ENCODE measurements at places on chromosomes 1 and 21.

DNA sequence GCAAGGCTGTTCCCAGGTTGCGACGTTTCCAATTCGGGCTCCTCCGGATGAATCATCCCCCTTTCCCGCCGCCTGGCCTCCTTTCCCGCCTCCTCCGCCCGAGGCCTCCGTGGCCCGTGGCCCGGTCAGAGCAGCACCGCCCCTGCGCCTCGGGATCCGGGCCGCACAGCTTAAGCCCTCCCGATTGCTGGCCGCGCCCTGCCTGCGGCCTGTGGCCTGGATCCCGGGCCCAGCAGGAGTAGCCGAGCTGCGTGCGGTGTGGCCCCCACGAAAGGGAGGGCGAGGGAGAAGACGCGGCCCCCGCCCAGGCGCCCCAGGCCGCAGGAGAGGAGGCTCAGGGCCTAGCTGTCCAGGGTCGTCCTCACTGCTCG, 1.0 kb downstream of the TMEM200B start:
- DNase-seq = no peak

- no peak for DNase-seq
Observed at GRCh38 chr1:221720545-221720944, 21.3 kb downstream of the DUSP10 start.

GRCh38 chr1:172041742-172042141, 200.4 kb downstream of the DNM3 start:
- DNase-seq = no peak

DNA sequence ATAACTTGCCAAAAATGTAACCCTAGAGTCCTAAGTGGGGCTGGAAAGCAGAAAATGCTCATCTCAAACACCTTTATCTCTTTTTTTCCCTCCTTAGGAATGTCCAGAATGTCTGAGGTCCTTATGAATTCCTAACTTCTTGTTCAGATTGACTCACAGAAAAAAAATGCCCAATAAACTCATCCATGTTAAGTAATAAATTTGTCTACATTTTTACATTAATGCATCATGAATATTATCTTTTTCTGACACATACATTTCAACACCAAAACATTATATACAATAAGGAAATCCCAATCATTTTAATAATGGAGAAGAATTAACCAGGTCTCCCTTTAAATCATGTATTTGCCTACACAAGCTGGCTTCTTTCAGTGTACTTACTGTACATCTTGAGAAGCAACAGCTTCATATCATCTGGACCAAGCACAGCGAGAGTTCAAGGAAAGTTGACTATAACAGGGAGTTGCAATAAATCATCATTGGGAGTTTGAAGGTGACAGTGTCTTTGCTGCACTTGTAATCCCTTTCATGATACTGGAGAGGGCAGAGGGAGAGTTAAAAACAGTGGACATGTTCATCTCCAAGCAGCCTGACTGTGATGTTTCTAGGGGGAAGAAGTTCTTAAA, 565.2 kb downstream of the LTN1 start:
- DNase-seq = no peak

GRCh38 chr1:107807405-107807804, 157.6 kb downstream of the VAV3 start:
- no peak for DNase-seq

GRCh38 chr1:15975805-15976680, at the start of gene ZBTB17:
Gene ZBTB17 (minus strand): TSS chr1:15976101. CDS start chr1:15948495, 27,606 bp downstream.
- DNase-seq = peak; percentile 84

DNA sequence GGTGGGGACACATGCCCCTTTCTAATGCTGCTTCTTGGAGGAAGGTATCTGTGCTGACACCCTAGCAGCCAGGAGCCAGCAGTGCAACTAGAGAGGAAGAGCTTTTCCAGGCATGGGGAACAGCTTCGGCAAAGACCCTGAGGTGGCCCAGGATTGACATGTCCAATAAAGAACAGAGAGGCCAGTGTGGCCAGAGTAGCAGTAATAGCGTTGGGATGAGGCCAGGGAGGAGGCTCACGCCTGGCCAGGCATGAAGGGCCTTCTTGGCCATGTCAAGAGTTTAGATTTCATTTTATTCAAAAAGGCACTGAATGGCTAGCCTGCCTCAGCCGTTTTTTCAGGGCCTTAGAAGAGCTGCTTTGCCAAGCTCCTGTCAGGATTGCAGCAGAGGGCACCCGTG, 16.3 kb upstream of the ADAMTSL4 start:
- no peak for DNase-seq

GRCh38 chr1:160577671-160578070, 1.6 kb downstream of the CD84 start:
- no peak for DNase-seq

GRCh38 chr1:179798213-179798863, 55.2 kb downstream of the FAM163A start:
- no peak for DNase-seq

DNA sequence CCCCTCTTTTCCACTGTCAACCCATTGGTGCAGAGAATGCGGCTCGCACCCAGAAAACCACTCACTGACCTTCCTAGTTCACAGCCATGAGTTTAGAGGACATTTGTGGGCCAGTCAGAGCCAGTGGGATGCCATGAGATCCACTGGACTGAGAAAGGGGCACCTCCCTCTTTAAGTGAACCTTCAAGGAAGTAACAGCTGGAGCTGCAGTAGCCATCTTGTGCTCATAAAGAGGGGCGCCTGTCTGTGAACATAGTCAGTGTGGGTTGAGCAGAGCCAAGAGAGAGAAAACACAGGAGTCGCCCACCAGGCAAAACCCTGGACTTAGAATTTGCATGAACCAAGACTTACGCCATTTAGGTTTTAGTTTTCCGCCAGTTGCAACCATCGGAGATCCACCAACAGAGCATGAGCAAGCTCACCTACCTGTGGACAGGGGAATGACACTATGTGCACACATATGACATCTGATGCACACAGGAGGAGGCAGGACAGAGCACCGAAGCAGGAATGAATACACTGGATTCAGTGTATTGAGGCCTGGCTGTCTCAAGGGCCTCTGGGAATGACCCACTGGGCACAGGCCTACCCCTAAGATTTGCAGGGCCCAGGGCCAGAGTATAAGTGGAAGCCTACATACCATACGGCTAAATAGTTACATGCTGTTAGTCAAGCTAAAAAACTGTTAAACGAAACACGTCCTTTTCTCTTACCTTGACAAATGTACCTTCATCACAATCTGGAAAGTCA, 151.6 kb downstream of the GRIK3 start:
- DNase-seq = no peak

DNA sequence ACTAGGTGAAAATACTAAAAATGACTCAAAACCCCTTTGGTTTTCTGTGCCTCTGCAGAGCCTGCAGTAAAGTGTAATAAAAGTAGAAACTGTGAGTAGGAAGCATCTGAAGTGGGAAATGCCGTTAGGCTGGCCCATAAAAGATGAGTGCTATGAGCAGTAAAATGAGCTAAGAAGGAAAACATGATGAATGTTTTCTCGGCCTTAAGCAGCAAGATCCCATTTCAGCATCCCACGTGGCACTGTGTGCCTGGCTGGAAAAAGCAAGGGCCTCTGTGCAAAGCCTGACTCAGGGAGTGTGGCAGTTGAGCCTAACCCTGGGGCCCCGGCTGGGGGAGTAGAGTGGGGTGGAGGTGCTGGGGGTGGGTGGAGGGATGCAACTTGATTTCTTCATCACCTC, 109.5 kb downstream of the TBX15 start:
- DNase-seq = no peak

DNA sequence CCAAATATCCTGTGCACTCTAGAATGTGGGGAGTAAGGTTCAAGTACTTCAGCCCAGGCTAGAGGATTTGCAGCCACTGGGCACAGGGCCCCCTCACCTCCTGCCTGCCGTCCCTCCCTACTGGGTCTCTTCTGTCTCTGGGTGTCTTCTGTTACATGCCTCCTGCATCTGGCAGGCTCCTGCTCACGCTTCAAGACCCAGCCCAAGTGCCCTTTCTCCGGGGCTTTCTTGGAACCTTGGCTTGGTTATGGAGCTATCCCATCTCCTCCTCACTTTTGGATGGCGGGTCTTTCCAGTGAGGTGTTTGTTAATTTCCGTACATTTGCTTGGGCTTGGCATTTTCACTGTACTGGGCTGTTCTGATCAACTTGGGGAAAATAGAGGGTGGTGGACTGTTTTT, 129.0 kb downstream of the GALNT2 start:
- DNase-seq = no peak

DNA sequence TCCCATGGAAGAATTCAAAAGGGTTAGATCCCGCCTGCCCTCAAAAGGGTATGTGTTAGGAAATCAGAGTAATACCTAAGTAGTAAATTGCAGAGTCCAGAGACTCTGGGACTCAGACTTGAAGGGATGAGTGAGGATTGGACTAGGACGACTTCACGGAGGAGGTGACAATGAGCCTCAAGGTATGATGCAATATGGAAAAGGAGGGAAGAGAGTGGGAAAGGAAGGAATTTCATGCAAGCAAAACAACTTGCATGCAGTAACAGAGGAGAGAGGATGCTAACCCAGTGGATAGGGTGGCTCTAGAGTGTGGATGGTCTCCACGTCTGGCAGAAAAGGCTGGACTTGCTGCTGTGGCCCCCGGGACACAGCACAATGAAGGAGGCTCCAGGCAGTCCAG, 4.8 kb downstream of the CAPN2 start:
- no peak for DNase-seq

DNA sequence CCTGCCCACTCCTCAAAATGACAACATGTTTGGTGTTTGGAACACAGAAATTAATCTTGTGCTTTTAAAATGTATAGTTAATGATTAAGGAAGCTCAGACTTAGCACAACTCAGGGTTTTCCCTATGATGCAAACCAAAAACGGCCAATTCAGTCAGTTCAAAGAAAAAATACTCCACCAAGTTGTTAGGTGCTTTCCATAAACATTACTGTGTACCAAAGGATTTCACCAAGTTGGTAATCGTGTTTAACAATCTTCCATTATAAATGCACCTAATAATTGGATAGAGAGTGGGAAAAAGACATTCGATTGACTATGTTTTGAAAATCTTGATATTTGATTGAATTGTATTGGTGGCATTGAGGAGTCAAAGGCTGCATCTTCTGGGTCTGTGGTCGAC, 33.3 kb upstream of the DUSP10 start:
- DNase-seq = no peak

GRCh38 chr21:29149808-29150425, 19.5 kb downstream of the MAP3K7CL start:
- no peak for DNase-seq

GRCh38 chr1:193674292-193674944, 488.0 kb upstream of the B3GALT2 start:
- DNase-seq = no peak

- no peak for DNase-seq
Observed at GRCh38 chr1:93338387-93339146, 7.1 kb upstream of the DR1 start.

- no peak for DNase-seq
Observed at GRCh38 chr1:228340686-228341449, 65.8 kb downstream of the TRIM11 start.

- no peak for DNase-seq
Observed at GRCh38 chr1:166836733-166837132, 2.5 kb upstream of the POGK start.

DNA sequence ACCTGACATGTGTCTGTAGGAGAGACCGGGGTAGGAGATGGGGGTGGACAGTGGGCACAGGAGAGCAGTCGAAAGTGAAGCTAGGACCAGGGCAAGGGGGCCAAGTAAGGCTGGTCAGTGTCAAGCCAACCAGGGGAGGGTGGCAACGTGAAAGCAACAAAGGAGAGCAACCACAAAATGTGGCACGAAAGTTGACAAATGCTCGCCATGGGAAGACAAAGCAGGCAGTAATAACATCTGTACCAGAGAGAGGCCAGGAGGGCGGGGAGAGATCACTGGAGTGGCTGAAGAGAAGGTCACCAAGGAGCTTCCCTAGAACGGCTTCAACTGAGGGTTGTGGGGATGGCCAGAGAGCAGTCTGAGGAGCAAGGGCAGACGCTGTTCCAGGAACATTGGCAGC, 17.0 kb downstream of the QSOX1 start:
- DNase-seq = no peak

- DNase-seq = no peak
Observed at GRCh38 chr1:22237433-22238093, 94.7 kb upstream of the WNT4 start.

DNA sequence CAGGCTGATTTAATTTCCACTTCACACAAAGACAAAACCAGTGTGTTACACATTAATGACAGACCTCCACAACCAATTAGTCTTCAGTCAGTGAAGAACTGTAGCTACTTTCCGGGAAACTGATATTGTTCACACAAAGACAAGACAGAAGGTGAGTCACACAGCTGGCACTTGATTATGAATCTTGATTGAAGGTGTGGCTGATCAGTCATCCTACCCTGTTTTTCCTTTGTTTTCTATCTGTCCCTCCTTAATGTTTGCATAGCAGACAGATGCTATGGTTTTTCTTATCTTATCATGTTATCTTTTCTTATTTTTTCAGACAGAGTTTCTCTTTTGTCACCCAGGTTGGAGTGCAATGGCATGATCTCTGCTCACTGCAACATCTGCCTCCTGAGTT, 185.1 kb upstream of the GREM2 start:
- DNase-seq = no peak

DNA sequence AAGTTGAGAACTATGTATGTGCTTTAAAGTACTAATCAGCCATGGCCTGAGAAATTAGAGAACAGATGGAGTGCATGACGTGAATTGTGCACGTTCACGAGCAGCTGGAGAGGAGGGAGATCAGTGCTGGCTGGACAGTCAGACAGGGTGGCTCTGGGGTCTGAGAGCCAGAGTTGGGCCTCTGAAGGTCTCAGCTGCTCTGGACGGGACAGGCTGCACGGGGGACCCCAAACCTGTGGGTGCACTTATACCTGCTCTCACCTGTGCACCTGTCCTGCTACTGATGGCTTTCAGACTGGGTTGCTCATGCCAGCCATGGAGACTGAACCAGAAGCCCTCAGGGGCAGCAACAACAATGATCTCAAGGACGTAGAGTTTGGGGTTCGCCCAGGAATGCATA, 43.5 kb downstream of the UMODL1 start:
- no peak for DNase-seq

- DNase-seq = no peak
Observed at GRCh38 chr21:44874497-44875315, 1.2 kb upstream of the PTTG1IP start.

- no peak for DNase-seq
Observed at GRCh38 chr1:76021846-76022245, 52.7 kb upstream of the ST6GALNAC3 start.

GRCh38 chr1:39652554-39652953, 13.1 kb upstream of the HEYL start:
- DNase-seq = no peak

GRCh38 chr1:35594005-35594760, 21.1 kb downstream of the TFAP2E start:
- DNase-seq = no peak

- DNase-seq = no peak
Observed at GRCh38 chr1:107175102-107175909, 34.5 kb downstream of the NTNG1 start.

GRCh38 chr1:201530741-201531531, 8.0 kb upstream of the NAV1 start:
- no peak for DNase-seq

- DNase-seq = no peak
Observed at GRCh38 chr1:154485910-154486496, 16.0 kb upstream of the TDRD10 start.

DNA sequence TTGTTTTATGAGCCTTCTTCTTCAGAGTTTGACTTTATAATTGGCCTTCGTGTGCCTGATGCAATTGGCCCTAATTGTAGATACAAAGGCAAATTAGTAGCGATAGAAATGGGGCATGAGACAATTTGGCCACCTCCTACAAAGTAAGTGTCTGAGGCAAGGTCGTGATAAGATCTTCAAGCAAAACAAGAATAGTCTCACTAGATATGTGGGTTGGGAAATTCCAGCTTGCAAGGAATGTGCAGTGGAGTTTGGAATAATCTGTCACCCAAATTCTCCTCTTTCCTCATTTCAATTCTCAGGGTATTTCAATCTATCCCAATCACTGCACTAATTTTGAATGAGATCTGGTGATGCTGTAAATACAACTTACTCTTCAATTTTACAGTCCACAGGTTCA, 11.4 kb upstream of the TSNAX start:
- no peak for DNase-seq
